ENCODE measurements at places on chromosomes 5 and 9.
A peak's percentile ranks its signal among the peaks of the same experiment; 100 is the strongest.

- DNase-seq: no peak
These were observed 45.0 kb downstream of the TSPAN17 start for GRCh38 chr5:176692326-176692725.

- DNase-seq: no peak
These were observed 42.4 kb downstream of the NTRK2 start for GRCh38 chr9:84711936-84712335.

GRCh38 chr5:2124434-2125170, 241.9 kb upstream of the IRX4 start:
- DNase-seq: no peak

DNA sequence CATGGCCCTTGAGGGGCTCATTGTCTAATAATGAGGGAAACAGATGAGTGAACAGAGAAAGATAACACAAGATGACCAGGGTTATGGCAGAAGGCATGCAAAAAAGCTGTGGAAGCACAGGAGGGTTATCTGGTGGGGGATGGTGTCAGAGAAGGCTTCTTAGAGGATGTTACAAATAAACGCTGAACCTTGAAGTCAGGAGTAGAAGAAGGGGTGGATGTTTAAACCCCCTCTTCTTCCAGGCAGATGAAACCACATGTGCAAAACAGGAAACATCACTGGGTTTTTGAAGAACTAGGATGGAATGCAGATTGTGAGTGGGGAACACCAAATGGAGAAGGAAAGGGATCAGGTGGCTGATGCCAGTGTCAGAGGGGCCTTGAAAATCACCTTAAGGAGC, 41.8 kb upstream of the NR5A1 start:
- no peak for DNase-seq

GRCh38 chr9:92647671-92648473, 22.1 kb downstream of the IPPK start:
- no peak for DNase-seq

- DNase-seq: no peak
These were observed 10.9 kb downstream of the GPR107 start for GRCh38 chr9:130064621-130065020.

DNA sequence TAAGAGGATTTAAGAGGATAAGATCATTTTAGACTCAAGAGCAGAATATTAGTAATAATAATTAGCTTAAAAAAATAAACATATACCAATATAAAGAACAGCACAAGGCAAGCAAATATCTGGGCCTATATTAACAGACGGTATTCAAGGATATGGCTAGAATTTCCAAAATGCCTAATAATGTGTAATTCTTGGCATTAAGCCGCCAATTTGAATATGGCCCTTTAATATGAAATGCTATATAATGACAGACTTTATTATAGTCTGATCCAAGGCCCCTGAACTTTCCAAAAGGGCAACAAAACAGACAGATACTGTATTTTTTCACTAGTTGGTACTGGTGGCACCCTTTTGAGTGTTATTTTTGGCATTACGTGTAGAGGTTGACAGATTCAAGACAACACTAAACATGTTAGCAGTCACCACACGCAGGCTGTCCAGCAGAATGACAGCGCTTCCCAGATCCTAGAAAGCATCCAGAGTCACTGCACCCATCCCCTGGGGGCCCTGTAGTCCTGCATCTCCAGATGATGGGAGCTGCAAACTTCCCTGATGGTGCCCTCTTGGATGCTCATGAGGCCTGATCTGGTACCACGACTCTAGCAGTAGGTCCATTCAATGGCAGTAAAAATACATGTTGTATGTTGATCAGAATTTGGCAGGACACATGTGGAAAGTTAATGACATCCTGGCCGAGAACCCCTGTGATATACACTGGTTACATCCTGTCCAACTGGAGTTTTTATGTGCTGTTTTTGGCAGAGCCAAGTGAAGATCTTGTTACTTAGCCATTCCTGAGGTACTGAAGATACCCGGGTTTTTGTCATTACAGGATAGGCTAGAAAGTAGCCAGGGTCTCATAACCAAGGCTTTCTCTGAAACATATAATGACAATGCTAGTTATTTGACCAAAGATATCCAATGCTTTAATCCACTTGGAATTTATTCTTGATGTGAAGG, 1.7 kb upstream of the ABL1 start:
- DNase-seq: no peak

- no peak for DNase-seq
These were observed 351.5 kb downstream of the GADD45G start for GRCh38 chr9:89956331-89956730.

GRCh38 chr9:105241356-105242043, 3.0 kb upstream of the SLC44A1 start:
- DNase-seq: no peak

DNA sequence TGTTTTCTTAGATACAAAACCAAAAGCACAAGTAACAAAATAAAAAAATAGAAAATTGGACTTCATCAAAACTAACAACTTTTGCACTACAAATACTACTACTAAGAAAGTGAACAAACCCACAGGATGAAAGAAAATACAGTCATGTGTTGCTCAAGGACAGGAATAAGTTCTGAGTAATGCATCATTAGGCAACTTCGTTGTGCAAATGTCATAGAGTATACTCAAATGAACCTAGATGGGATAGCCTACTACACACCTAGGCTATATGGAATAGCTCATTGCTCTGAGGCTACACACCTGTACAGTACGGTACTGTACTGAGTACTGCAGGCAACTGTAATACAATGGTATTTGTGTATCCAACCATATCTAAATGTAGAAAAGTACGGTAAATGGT, 88.3 kb downstream of the RAPGEF1 start:
- peak; percentile 37 for DNase-seq

DNA sequence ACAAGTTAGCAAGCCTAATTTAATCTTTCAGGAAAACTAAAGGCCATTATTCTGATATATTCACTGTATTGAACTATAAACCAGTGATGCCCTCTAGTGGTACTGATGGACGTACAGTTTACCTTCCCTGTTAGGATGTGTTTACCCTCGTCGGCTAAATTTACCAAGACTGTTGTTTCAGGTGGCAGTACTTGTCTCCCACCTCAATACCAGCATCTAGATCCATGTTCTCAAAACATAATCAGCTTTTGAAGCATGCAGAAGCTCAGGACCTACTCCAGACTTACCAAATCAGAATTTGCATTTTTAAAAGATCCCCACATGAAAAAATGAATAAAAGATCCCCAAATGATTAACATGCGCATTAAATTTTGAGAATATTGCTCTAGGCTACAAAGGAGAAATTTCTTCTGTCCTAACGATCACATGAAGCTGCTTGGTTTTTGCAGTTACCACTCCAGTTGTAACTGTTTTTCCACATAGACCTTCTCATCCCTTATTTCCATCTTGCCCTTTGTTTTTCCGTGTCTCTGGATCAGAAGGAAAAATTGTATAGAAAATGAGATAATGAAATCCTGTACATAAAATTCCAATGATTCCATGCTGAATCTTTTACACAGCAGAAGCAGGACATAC, 3.2 kb upstream of the BAAT start:
- DNase-seq: peak; percentile 57

DNA sequence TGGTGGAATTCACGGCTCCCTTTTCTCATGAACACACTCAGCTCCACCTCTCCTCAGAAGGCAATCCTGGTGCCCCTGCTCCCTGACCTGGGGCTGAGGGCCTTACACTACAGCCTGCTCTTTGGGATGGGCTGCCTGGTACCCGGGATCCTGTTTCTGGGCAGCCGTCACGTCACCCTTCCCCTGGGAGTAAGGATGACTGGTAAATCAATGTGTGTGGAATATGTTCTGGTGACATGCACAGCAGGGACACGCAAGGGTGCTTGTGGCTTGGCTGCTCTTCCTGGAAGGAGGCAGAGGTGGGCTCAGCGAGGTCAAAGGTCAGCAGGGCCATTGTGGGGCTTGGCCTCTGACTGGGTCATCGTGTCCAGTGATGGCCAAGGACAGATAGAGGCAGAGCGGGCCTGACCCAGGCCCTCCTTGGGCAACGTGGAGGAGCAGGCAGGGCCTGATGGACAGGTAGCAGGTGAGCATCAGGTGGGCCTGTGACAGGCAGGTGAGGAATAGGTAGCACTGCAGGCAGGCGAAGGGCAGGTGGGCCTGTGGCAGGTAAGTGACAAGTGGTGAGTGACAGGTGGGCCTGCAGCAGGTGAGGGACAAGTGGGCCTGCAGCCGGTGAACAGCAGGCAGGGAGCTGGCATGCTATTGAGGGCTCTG, 399.4 kb upstream of the IRX4 start:
- DNase-seq: no peak

DNA sequence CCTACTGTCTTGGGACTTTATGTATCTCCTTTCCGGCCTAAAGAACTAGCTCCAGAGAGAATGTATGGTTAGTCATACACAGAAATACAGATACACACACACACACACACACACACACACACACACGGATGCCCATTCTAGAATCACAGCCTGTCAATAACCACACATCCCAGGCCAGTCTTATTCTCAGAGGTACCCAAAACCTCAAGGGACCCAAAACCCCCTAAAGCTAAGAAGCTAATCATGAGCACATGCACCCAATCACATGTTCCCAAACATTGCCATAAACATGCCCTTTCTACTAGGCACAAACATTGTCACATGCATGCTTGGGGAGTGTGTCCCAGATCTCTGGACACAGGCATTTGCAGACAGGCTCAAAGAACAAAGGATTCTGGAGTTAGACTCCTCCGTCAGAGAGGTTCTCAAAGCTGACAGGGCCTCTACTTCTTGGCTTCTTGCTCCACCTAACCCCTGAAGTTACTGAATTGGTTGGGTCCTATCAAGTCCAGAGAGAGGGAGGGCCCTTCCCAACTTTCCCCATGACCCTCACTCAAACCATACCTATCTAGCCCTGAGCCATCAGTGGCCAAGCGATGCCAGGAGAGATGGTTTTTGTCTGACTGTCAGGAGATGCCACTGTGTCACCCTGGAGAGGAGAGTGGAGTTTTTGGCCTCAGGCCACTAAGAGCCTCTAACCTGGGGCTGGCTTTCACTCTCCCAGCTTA, 78.7 kb downstream of the NRG2 start:
- no peak for DNase-seq

- peak; percentile 94 for DNase-seq
These were observed 2.5 kb downstream of the TLE1 start for GRCh38 chr9:81686614-81687520.

DNA sequence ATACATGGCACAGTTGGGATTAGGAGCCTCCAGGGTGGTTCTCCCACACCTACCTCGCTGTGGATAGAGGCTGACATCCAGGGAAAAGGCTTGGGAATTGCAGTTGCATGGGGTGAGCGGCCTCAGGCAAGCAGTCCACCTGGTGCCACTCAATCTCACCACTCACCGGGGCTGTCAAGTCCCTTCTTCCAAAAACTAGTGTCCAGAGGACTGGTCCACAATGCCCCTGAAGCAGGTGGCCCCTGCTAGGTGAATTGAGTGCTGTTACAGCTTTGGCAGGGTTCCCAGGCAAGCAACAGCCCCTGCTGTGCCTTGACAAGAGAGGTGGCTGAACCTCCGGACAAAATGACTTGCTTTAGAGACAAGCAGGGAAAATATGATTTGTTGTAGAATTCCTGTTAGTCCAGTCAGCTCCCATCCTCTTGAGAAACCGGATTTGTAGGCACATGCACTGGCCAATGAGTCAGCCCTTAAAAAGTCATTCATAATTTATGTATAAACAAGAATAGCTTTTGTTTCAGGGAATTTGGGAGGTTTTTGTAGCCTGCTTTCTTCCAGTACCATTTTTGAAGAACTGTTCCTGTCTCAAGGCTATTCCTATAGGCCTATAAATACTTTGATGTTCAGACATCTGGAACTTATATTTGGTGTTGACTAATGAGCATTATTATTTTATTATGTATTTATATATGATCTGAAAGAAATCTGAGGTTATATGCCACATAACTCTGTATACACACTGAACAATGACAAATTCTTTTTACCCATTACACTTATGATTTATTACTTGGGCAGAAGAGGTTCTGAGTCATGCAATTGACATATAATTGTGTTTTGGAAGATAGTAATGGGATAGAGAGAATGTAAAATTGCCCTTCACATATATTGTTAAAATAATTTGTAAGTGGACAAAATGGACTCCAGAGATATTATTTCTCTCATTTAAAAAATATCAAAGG, 411.1 kb downstream of the ACTL7B start:
- DNase-seq: peak; percentile 91

- DNase-seq: no peak
These were observed 30.7 kb downstream of the PAEP start for GRCh38 chr9:135592331-135592590.

DNA sequence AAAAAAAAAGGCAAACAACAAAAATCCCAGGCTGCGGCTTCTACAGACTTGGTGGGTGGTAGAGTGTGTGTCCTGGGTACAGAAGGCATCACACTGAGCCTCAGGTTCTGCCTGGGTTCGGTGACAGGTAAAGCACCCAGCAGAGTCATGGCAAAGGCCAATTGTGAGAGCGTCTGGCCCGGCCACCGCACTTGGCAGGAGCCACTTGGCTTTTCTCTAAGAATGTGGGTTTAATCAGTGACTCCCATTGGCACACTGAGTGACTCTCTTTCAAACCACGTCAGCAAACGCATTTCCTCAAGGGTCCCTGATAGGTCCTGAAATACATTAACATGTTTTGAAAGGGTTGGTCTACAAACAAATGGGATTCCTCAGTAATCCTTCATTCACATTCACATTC, 17.0 kb downstream of the COL23A1 start:
- no peak for DNase-seq

DNA sequence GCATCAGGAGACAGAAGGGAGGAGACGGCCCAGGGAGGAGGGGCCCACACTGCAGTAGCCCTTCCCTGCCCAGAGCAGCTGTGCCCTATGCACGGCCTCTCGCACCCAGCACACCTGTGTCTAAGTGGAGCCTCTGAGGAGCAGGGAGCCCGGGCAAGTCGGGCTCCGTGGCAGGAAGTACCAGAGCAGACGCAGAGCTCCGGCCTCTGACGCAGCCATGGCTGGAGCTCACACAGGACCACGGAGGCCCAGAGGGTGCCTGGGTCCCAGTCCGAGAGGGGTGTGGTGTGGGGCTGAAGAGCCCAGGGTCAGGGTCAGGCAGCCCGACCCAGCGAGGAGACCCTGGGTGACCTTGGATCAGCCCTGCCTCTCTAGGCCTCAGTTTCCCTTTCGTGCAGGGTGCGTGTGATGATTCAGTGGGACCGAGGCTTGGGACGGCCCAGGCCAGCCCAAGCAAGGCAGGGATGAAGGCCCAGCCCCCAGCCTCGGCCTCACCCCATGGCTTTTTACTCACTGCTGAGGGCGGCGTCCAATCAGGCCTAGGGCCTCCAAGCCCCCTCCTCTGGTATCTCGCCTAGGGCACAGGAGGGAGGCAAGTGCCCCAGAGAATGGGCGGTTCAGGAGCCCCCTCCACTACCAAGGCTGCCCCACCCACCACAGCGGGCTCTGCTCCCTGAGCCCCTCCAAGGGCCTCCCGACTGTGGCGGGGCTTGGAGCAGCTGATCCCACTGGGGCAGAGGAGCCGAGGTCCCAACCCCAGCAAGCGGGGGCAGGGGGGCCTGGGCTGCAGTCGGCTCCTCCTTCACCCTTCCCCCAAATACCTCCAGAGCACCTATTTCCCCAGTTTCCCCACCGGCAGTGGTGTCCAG, 4.3 kb upstream of the AGPAT2 start:
- DNase-seq: no peak

- DNase-seq: no peak
These were observed 34.5 kb downstream of the ECPAS start for GRCh38 chr9:111449705-111450104.

GRCh38 chr5:176947847-176948246, 48.7 kb upstream of the HK3 start:
- DNase-seq: no peak

- peak; percentile 27 for DNase-seq
These were observed 13.3 kb downstream of the ITGA2 start for GRCh38 chr5:53002491-53002890.

GRCh38 chr9:121141706-121142105, 60.0 kb downstream of the RAB14 start:
- no peak for DNase-seq
